Suppressor macrophage (primary cell): ENCODE measurements at places on chromosomes 6 and 20.

- no peak for DNase-seq
Measured at GRCh38 chr6:153309651-153310050, 178.6 kb upstream of the RGS17 start.

DNA sequence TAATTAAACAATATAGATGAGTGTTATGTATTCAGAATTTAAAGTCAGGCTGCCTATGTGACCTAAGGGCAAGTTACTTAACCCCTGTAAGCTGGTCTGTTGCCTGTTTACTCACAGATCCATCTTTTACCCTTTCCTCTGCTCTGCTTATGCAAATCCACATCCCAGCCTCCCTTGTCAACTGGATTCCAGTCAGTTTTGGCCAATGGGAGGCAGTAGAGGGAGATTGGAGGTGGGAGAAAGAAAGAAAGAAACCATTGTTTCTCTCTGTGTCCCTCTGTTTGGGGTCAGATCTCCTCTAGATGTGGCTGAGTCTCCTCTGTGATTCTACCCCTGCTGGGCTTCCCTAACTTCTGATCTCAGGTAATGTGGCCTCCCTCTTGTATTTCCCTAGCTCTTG, 266.8 kb upstream of the PLN start:
- no peak for DNase-seq

GRCh38 chr20:37987602-37988290, 45.5 kb downstream of the TTI1 start:
- no peak for DNase-seq

DNA sequence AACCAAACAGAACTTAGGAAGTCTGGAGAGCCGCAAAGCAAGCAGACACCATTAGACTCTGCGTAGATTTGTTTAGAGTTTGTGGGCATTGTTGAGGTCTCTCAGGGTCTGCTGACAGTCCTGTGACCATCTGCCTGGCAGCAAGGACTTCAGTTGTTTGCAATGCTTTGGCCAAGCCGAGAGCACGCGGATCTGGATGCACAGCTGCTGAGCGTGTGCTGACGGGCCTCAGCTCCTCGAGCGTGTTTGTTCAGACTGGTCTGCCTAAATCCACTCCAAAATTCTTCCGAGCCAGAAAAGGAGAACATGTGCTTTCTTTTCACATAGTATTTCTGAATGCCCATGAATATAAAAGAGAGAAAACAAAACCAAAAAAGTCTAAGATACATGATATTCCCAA, 159.0 kb downstream of the ZNF217 start:
- no peak for DNase-seq

DNA sequence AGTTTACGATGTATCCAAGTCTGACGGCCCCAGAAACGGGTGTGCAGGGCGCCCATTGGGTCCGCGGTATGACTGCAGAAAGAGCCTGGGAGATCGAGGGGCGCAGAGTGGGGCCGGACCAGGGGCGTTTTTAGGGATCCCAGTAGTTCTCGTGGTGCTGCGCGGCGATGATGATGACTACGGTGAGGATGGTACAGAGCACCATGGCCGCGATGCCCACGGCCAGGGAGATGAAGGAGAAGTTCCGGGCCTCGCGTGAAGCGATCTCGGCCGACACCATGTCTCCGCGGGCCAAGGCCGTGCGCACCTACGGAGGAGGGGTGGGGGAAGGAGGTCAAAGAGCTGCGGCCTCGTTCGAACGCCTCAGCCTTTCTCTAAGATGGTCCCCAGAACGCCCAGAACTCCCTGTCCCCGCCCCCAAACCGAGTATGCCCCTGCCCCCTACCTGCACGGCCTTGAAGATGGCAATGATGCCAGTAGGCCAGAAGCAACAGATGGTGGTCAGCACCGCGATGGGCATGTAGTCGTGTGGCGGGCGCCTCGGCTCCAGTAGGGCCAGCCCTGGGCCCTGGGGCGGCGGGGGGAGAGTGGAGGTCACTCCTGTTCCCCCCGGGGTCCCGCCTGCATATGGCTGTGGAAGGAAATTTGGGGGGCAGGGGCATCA, 2.5 kb downstream of the PRRT1 start:
- no peak for DNase-seq

GRCh38 chr6:35620706-35621105, 68.0 kb downstream of the FKBP5 start:
- no peak for DNase-seq

DNA sequence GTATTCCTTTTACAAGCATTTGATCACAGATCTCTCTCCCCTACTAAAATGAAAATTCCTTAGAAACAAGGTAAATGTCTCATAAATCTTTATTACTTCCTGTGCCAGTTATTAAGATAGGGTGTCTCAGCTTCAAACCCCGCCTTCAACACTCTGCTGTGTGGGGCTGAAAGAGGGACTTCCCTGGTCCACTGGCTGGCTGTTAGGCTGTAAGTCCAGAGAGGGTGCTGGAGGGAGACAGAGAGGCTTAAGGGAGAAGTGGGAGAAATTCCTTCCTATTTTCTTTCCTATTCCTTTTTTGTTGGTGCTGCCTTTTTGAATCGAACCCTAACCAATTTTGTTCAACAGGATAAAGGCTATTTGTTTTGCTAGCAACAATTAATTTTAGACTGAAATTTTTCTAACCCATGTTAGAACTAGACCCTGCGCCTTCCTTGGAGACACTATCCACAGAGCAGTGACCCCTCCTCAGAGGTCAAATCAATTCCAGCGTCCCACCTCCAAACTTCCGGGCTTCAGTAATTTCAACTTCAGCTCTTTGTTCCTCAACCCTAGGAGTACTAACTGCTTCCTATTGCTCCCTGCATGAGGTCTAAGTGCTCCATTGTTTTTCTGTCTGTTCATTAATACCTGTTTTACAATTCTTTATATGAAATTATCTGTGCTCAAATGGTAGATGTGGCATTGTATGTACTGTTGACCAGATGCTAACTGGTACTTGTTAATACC, 207.5 kb upstream of the OPRM1 start:
- DNase-seq = no peak

- DNase-seq = no peak
Measured at GRCh38 chr20:58131151-58131550, 97.3 kb downstream of the ANKRD60 start.

DNA sequence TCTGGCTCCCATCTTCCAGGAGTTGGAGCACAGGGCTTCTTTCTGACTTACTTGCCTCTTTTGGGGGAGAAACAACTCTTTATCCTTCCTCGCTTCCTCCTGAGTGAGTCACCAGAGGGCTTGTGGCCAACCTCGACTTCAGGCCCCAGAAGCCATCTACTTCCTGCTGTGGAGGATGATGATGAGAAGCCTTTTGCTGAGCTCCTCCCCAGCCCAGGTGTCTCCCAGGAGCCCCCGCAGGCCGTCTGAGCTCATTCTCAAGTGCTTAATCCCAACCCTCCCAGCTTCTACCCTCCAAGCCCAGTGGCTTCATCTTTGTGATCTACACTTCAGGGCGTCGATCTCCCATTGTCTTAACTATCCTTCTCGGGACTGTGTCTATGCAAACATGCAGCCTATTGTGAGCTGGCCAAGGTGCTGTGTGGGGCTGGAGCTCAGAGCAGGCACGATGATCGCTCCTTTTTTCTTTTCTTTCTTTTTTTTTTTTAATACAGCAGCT, 27.9 kb downstream of the SDCBP2 start:
- peak; percentile 10 for DNase-seq

- no peak for DNase-seq
Measured at GRCh38 chr6:111995404-111995803, 58.5 kb upstream of the CCN6 start.

DNA sequence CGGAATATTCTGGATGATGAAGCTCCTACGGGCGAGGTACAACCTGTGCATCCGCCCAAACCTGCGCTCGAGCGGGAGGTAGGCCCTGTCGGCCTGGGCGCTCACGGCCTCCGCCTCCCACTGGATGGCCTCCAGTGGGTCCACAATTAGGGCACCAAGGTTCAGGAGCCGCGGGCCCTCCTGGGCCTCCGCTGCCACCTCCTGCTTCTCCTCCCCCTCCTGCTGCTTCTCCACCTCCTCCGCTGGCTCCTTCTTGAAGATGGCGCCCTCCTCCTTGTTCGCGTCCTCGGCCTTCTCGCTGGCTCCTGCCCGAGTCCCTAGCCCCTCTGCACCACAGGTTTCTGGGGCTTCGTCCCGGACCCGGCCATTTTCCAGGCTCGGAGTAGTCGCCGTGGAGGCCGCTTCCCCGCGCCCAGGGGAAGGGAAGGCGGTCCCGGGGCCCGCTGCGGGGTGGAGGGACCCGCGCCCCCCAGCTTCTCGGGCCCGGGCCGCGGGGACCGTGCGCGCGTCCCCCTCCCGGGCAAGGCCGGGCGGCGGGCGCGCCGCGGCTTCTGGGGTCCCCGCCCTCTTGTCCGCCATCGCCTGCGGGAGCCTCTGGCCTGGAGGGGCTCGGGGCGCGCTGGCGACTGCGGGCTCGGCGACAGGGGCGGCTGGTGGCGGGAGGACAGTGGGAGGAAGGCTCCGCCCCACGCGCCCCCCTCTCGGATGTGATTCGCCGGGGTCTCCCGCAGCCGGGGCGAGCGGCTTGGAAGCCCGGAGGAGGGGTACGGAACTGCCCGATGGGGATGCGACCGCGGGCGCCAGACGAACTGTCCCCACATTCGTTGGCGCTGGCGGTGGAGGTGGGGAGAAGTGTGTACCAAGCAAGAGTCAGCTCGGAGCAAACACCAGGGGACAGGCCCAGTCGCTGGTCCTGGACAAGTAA, 17.6 kb downstream of the PLAGL2 start:
- DNase-seq = no peak

- no peak for DNase-seq
Measured at GRCh38 chr6:122631571-122632249, 21.5 kb downstream of the PKIB start.

DNA sequence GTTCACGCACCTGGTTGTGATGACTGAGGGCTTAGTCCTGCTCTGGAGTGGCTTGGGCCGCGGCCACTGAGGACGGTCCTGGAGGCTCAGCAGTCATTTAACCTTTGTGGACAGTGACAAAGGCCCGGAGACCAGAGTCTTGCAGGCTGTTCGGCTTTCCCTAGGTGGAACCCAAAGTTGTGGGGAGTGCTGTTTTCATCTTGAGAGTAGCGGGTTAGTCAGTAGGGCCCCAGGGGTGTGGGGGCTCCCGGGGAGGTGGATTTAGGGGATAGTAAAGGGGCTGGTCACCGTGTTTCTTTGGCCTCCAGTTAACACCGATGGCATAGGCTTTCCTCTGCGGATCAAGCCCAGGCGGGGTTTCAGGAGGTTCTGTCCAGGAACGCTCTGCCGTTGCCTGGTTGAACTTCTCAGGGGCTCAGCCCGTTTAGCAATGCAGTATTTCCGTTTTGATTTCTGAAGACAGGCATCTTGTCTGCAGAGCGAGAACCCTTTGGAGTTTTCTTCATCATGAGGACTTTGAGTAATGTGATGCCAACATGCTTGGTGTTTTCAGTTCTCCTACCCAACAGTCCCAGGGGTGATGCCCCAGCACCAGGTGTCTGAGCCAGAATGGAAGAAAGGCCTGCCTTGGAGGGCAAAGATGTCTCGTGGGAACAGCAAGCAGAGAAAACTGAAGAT, 31.8 kb downstream of the ZNF831 start:
- DNase-seq = no peak

GRCh38 chr20:8657664-8658063, 411.2 kb upstream of the PLCB4 start:
- DNase-seq = no peak

DNA sequence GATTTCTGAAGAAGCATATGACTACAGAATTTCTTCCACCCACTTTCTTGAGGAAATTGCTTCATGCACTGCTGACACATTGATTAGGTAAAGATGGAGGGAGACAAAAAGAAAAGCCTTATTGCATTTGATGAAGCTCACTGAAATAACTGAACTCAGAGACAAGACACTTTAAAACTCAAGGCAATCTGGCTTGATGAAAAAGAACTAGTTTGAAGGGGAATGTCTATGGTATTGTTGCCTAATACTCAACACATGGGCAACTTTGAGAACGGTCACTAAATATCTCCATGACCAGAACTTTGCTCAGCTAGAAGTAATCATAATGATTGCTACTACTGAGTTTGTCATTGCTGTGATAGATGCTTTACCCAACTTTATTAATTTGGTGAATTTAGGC, 38.1 kb downstream of the HTR1B start:
- no peak for DNase-seq

DNA sequence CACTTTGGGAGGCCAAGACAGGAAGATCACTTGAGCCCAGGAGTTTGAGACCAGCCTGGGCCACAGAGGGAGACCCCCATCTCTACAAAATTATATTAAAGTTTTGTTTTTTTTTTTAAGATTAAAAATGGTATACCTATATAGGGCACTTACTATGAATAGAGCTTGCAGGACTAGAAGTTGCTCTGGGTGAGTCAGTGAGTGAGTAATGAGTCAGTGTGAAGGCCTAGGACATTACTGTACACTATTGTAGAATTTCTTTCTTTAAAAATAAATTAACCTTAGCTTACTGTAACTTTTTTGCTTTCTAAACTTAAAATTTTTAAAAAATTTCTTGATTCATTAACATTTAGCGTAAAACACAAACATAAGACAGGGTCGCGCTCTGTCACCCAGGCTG, 29.7 kb downstream of the STK35 start:
- peak; percentile 16 for DNase-seq

DNA sequence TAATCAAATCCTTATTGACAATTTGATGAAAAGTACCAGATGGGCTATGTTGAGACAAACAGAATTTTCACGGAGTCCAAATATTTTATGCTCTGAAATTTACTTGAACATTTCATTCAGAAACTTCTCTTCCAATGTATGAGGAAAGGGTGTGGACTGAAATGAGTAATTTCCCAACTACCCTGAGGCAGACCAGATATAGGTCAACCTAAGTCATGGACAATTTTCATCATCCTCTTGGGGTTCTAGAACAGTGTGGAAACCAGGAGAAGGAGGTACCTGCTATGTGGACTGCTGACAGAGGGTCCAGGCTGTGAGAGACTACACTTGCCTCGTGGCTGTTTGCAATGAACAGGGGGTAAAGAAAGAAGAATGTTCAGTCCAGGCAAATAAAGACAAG, 323.0 kb downstream of the ESR1 start:
- no peak for DNase-seq

- DNase-seq = no peak
Measured at GRCh38 chr6:107563694-107564588, 74.0 kb downstream of the SOBP start.

DNA sequence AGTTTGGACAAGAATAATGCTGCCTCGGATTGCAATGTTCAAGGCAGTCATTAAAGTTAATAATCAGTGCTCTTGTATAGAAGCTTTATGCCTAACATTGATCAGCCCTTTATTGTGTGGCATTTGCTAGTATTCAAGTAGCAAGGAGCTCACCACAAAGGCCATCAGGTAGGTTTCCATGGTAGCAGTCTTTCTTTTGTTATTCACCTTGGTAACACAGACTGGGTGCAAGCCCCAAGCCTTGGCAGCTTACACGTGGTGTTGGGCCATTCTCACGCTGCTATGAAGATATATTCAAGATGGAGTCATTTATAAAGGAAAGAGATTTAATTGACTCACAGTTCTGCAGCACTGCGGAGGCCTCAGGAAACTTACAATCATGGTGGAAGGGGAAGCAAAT, 149.3 kb downstream of the ADAT2 start:
- no peak for DNase-seq
